ENCODE measurements at places on chromosomes 1 and 21.

- DNase-seq, result no peak
Measured at GRCh38 chr1:148333875-148334338, 149.2 kb downstream of the PPIAL4G start.

GRCh38 chr1:234699795-234700665 is 90.1 kb upstream of the IRF2BP2 start:
- peak; percentile 87 for DNase-seq

GRCh38 chr1:202909494-202909893 is 17.5 kb downstream of the KLHL12 start:
- no peak for DNase-seq

DNA sequence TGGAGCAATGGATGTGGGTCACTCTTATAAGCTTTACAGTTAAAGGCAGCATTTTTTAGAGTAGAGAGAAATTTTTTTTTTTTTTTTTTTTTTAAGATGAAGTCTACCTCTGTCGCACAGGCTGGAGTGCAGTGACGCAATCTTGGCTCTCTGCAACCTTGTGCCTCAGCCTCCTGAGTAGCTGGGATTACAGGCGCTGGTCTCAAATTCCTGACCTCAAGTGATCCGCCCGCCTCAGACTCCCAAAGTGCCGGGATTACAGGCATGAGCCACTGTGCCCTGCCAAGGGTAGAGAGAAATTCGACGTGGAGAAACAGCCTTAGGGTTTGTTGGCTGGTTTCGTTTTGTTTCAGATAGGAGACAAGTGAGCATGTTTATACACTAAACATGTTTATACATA is 594.2 kb upstream of the ADAMTS5 start:
- DNase-seq, result no peak
